Stimulated activated CD4-positive, alpha-beta T cell treated with anti-CD3 and anti-CD28 coated beads, Interleukin-15, amount 100 ng/mL, for 1 hour (primary cell): ENCODE measurements at places on chromosomes 7 and 10.

DNA sequence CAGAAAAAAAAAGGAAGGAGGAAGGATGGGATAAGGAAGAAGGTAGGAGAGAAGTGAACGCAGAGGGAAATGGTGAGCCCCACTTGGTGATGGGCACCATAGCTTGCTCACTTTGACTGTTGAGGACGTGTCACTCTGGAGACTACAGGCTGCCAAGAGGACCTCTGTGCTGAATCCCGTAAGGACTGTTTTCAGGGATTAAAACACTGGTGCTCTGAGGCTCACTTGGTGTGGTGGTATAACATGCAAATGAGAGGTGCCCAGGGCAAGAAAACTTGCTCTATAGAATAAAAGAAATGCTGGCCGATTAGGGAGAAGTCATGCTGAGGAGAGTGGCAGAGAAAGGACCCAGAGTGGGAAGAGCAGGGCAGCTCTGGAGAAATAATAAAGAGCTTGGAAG, 5.3 kb upstream of the IL2RA start:
- DNase-seq, result no peak

- no peak for DNase-seq
Observed at GRCh38 chr7:25399000-25399750, 170.9 kb upstream of the NPVF start.

DNA sequence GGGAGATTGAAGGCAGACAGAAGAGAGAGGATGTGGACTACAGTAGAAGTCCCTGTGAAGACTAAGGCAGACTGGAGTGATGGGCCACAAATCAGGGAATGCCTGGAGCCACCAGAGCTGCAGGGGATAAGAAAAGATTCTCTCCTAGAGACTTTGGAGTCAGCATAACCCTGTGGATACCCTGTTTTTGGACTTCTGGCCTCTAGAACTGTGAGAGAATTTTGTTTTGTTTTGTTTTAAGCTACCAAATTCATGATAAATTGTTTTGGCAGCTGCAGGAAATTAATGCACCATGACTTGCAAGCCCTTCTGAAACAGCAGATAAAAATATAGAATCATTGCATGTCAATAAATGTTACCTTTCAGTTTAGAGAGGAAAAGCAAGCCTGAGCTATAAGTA, 41.3 kb downstream of the INHBA start:
- no peak for DNase-seq

GRCh38 chr7:92889081-92889480, 52.7 kb upstream of the CDK6 start:
- DNase-seq, result no peak

- no peak for DNase-seq
Observed at GRCh38 chr7:94170836-94171235, 166.7 kb upstream of the BET1 start.

DNA sequence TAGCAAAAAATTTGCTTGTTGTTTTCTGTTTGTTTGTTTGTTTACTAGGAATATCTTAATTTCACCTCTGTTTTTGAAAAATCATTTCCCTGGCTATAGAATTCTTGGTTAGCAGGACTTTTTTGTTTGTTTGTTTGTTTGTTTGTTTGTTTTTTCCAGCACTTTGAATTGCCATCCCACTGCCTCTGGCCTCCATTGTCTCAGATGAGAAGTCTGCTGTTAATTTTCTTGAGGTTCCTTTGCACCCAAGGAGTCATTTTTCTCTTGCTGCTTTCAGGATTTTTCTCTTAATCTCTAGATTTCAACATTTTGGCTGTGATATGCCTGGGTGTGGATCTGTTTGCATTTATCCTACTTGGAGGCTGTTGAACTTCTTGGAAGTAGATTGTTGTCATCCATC, 105.7 kb downstream of the FOXL3 start:
- DNase-seq, result no peak

DNA sequence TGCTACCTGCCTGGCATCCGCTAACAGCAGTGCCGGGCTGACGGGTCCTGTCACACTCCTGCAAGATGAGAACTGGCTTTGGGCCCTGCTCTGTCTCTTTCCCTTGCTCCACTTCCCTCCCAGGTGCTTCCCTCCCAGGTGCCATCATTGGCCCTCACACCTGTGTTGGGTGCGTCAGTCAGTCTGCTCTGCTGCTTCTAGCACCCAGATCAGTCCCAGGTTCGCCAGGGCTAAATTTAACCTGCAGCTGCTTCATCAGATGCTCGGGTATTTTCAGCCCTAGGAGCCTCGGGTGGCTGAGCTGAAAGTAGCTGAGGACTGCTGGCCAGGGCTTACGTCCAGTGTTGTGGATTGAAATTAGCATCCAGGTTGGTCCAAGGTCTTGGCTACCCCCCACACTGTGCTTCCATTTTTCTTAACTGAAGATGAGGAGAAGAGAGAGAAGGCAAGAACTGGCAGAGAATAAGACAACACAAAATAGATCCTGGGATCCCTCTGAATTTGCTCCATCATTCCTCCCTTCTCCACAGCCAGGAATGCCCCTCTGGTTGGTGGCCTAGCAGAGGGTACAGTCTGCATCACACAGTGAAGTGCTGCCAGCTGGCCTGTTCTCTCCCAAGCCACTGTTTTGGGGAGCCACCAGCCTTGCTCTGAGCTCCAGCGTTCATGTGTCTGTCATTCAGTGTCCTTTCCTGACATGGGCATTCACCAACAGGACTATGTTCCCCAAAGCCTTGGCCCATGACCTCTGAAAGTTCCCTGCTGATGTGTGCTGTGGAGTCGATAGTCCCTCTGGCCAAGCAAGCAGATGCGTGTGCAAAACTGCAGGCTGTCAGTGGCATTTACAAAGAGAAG, 65.9 kb upstream of the SYPL1 start:
- DNase-seq, result no peak

- DNase-seq, result no peak
Observed at GRCh38 chr7:122056977-122057376, 87.1 kb downstream of the AASS start.

- DNase-seq, result no peak
Observed at GRCh38 chr10:106793617-106794016, 370.9 kb downstream of the SORCS1 start.

GRCh38 chr7:102128303-102128702, 158.4 kb upstream of the SH2B2 start:
- no peak for DNase-seq

DNA sequence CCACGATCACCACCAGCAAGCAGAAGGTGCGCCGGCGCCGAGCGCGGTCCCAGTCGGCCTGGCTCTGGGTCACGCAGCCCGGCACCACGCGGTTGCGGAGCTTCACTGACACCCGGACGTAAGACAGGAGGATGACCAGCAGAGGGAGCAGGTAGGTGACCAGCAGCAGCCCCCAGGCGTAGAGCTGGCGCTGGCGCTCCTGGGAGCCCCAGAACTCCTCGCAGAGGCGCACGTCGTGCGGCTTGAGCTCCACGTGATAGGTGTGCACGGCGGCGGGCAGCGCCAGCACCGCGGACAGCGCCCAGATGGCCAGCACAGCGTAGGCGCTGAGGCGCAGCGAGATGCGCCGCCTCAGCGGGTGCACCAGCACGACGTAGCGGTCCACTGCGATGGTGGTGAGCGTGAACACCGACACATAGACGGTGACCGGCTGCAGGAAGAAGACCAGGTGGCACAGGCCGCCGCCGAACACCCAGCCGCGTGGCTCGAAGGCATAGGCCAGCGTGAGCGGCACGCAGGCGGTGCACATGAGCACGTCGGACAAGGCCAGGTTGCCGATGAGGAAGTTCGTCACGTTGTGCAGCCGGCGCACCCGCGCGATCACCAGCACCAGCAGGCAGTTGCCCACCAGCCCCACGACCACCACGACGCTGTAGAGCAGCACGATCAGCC, 920 bp downstream of the PRLHR start:
- DNase-seq, result peak; percentile 1

GRCh38 chr7:500521-501420, 18.9 kb downstream of the PDGFA start:
- no peak for DNase-seq

GRCh38 chr10:68163735-68164134, 54.4 kb downstream of the MYPN start:
- DNase-seq, result no peak

- no peak for DNase-seq
Observed at GRCh38 chr10:7665767-7666166, 999 bp downstream of the ITIH5 start.

GRCh38 chr10:125146791-125147579, 13.4 kb downstream of the CTBP2 start:
- no peak for DNase-seq

DNA sequence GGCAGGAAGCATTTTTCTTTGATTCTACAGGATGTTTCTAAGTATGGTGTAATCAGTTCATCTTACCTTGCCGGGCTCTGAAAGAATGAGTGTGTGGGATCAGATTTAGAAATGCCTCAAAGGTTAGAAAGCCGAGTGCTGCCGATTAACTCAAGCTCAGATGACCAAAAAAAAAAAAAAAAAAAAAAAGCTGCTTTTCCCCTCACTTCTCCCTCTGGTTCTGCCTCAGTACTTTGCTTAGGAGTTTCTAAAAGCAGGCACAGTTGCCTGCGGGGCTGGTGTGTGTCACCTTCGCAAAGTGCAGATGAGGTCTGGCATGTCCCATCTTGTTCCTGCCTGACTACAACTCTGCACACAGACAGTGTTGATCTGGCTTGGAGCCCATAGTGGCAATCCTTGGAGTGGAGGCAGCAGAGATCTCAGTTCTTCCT, 47.0 kb downstream of the KIAA1217 start:
- no peak for DNase-seq

GRCh38 chr7:55642266-55642665, 70.0 kb upstream of the VOPP1 start:
- DNase-seq, result no peak

DNA sequence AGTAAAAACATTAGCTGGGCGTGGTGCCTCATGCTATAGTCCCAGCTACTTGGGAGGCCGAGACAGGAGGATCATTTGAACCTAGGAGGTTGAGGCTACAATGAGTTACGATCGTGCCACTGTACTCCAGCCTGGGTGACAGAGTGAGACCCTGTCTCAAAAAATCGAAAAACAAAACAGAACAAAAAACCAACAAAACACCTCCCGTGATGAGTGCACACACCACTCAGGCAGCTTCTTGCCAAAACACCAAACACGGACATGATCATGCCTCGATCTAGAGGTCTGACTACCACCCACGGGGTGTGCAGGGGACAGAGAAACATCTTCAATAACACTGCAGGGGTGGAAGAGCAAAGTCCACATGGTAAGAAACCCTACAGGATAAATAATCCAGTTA, 44.4 kb downstream of the AMZ1 start:
- no peak for DNase-seq

GRCh38 chr7:111528331-111528730, 34.0 kb downstream of the IMMP2L start:
- DNase-seq, result no peak

GRCh38 chr7:55507743-55508142, 64.6 kb downstream of the VOPP1 start:
- DNase-seq, result no peak

GRCh38 chr10:131695496-131696165, 205.2 kb upstream of the PPP2R2D start:
- no peak for DNase-seq

DNA sequence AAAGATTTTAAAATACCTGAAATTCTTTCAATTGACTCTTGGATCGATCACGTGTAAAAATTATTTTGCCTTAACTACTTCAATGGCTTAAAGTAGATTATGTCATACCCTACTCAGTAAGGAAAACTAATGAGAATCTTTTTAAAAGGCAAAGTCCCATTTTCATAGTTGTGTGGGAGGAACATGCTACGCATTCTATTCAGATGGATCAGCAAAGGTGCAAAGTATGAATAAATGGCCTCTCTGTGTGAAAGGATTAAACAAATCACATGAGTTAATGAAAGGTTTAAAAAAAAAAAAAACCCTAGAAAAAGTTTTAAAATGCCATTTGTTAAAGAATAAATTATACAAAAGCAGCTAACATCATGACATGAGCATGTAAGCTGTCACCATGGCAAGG, 77.1 kb downstream of the ENO4 start:
- no peak for DNase-seq

DNA sequence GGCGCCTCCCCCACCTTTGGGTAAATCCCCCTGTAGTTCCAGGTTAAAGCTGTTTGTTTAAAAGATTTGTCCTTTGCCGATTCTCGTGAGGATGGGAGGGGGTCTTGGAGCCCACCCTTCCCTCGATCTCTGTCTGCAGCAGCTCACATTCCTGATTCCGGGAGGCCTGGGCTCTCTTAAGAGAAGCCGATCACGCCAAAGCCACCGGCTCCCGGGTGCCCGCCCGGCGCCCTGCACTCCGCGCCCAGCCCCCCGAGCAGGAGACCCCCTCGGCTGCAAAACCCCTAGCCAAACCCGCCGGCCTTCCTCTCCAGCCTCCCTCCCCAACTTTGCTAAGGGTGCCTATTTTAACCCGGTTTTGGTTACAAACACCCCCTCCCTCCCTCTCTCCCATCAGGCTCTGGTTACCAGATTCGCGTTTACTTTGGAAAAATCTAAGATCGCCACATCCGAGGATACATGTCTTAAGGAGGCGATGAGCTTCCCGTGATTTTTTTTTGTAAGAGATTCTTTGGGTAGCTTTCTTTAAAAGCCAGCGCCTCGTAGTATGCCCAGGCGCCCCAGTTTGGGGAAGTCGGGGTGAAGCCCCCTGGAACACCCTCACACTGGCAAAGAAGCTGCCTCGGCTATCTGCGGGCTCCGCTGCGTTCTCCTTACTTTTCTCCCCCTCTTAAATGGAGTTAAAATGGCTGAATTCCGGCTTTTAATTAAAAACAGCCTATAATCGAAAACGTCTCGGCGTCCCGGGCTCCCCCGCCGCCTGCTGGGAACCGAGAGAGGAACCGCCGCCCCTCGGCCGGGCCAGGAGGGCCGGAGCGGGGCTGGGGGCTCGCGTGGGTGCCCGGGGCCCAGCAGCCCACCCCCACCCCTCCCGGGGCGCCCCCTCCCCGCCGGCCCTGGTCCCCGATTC, 983 bp downstream of the TNRC18 start:
- no peak for DNase-seq

DNA sequence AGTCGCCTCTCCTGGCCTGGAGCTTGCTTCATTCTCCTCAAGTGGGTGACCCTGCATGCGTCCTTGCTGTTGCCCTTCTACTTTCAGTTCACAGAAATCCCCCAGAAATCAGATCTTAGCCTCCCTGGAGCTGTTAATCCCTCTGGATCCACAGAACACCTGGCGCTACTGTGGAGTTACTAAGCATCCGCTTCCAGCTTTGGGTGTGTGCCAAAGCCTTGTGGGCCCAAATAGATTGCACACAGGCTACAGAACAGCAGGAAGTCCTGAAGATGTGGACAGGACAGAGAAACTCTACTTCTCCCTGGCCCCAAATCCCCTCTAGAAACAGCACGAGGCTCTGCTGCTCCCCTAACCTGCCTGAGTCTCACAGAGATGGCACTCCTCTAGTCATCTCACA, 36.6 kb upstream of the PDLIM1 start:
- DNase-seq, result no peak
